ENCODE measurements at places on chromosomes 16 and 17.

DNA sequence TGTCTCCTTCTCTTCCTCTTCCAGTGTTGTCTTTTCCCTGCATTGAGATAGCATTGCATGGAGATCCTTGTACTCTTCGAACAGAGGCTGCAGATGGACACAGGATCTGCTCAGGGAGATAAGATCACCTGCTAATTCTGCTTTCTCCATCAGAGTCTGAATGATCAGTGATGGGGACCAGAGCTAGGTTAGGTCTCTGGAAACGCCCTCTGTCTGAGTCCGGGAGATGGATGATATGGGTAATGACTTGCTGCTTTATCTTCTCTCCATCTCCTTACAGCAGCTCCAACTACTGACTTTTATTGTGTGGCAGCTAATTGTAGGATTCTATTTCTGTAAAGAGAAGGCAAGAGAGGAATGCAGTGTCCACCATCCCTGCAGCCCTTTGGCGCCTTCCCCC lies 435.6 kb downstream of the WWOX start:
- DNase-seq, result no peak

GRCh38 chr17:74532115-74532514 lies 840 bp upstream of the CD300LB start:
- no peak for DNase-seq

GRCh38 chr16:83706394-83706793 lies 101.4 kb upstream of the HSBP1 start:
- no peak for DNase-seq

GRCh38 chr17:56592487-56593085 lies 913 bp upstream of the NOG start:
- peak; percentile 93 for DNase-seq

All from H1 (cell line).